ENCODE measurements at places on chromosomes 12 and 14.
A peak's percentile ranks its signal among the peaks of the same experiment; 100 is the strongest.

DNA sequence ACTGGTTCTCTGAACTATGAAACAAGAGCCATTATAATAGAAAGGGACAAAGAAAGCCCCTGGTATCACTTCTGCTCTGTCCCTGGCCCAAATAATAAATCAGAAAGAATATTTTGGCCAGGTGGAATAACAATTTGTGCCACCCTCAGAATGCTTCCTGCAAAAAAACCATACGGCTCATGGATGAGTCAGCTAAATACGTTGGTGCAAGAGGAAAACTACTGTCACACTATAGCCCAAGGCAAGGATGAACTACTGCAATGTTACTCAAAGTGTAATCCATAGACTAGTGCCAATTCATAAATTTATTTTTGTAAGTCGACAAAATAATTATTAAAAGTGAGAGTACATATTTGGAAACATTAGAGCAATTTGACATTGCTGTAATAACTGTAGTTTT, 68.2 kb downstream of the ANKS1B start:
- no peak for DNase-seq

GRCh38 chr14:39431416-39432178, 636 bp downstream of the FBXO33 start:
- peak; percentile 78 for DNase-seq

- DNase-seq, result no peak
These were observed 152.0 kb upstream of the AEBP2 start for GRCh38 chr12:19287302-19287701.

DNA sequence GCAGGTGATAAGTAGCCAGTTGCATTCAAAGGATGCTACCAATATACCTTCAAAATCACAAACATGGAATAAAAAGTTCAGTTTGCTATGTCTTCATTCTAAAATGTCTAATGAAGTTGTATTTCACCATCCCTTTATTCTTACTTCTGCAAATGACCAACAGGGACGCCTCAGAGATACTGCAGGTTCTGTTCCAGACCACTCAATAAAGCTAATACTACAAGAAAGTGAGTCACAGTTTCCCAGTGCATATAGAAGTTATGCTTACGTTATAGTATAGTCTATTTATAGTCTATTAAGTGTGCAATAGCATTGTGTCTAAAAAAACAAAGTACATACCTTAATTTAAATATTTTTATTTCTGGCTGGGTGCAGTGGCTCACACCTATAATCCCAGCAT, 29.3 kb upstream of the EIF5 start:
- DNase-seq, result no peak

DNA sequence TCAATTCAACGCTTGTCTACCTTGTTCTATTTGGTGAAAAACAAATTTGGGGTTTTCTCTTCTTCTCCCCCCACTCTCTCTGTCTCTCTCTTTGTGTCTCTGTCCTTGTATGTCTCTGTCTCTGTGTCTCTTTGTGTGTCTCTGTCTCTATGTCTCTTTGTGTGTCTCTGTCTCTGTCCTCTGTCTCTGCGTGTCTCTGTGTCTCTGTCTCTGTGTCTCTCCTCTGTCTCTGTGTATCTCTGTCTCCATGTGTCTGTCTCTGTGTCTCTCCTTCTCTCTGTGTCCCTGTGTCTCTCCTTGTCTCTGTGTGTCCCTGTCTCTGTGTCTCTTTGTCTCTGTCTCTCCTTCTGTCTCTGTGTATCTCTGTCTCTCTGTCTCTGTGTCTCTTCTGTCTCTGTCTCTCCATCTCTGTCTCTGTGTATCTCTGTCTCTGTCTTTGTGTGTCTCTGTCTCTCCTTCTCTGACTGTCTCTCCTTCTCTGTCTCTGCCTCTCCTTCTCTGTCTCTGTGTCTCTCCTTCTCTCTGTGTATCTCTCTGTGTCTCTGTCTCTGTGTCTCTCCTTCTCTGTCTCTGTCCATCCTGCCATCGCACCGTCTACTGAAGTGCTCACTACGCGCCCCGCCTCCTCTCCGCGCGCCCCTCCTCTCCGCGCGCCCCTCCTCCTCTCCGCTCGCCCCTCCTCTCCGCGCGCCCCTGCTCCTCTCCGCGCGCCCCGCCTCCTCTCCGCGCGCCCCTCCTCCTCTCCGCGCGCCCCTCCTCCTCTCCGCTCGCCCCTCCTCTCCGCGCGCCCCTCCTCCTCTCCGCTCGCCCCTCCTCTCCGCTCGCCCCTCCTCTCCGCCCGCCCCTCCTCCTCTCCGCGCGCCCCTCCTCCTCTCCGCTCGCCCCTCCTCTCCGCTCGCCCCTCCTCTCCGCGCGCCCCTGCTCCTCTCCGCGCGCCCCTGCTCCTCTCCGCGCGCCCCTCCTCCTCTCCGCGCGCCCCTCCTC, 12.8 kb downstream of the LRCOL1 start:
- DNase-seq, result no peak

GRCh38 chr14:50906326-50907065, 34.6 kb downstream of the ABHD12B start:
- no peak for DNase-seq

DNA sequence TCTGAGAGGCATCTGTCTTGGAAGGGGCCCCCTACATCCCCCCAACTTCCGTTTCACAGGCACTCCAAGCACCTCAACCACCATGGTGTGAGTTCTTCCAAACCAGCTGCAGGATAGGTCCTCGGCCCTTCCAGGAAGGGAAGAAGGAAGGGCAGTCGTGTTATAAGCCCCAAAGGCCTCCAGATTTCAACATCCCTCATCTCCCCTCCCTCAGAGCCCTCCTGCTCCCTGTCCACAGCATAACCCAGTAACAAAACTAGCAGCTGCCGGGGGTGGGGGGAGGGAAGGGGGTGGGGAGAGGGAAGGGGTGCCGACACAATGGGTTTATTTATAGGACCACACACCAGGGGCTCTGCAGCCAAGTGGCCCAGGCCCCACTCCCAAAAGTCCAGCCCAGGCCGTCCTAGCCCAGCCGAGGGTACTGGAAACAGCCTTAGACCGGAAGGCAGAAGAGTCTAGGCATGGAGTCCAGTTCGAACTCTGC, 18.3 kb downstream of the NCKAP5L start:
- no peak for DNase-seq

DNA sequence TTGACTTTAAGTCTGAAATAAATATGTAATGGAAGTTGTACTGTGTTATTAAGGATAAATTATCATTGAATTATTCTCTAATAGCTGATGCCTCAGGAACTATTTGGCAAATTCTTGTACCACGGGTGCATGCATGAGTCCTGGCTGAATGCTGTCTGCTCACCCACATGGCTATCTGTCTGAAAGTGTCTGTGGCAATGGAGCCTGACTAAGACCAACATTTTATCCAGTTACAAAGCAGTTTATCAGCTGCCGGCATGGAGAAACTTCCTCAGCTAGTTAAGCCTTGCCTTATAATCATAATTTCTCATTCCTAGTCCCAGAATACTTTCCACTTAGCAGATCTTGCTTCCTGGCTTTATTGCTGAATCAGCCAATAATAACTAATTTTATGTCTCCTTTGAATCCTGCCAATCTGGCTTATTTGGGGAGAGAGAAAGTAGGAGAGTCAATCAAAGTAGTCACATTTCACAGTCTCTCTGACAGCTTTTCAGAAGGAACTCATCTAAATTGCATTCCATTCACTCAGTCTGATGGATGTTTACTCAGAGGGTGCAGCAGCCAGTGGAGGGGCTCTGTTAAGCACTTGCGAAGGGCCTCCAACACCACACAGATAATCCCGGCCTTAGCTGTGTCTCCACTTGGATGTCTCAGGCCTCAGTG, 280.6 kb upstream of the CLEC14A start:
- DNase-seq, result no peak

GRCh38 chr12:109393437-109394345, 46.0 kb downstream of the MYO1H start:
- no peak for DNase-seq

- DNase-seq, result no peak
These were observed 83.9 kb downstream of the RAD52 start for GRCh38 chr12:865614-866013.

DNA sequence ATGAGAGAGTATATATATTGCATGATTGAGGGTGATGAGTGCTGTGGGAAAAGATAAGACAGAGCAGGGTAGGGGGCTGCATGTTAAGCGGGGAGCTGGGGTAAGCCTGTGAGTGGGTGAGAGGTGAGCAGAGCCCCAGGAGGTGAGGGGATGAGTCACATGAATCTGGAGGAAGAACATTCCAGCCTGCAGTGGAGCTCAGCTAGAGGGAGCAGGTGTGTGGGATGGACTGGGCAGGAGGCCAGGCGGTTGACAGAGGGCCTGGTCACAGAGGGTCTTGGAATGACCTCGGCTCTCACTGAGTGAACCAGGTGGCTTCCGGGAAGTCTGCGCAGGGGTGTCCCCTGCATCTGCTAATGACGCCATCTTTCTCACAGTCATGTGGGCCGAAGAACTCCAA, 44.4 kb downstream of the GIT2 start:
- no peak for DNase-seq

- no peak for DNase-seq
These were observed 107.9 kb downstream of the KCNC2 start for GRCh38 chr12:75101781-75102180.

- no peak for DNase-seq
These were observed 1.2 kb upstream of the CLEC7A start for GRCh38 chr12:10131111-10131690.

DNA sequence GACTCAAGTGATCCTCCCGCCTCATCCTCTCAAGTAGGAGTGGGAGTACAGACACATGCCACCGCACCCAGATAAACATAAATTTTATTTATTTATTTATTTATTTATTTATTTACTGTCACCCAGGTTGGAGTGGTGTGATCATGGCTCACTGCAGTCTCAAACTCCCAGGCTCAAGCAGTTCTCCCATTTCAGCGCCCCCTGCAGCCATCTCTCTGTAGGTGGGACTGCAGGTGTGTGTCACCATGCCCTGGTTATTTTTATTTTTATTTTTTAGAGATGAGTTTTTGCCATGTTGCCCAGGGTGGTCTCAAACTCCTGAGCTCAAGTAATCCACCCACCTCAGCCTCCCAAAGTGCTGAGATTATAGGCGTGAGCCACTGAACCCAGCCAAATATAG, 33.2 kb upstream of the KIF21A start:
- DNase-seq, result no peak

- DNase-seq, result no peak
These were observed 324.9 kb upstream of the TMTC1 start for GRCh38 chr12:30108666-30109065.

- DNase-seq, result peak; percentile 2
These were observed 7.3 kb downstream of the STAT6 start for GRCh38 chr12:57103856-57104255.

DNA sequence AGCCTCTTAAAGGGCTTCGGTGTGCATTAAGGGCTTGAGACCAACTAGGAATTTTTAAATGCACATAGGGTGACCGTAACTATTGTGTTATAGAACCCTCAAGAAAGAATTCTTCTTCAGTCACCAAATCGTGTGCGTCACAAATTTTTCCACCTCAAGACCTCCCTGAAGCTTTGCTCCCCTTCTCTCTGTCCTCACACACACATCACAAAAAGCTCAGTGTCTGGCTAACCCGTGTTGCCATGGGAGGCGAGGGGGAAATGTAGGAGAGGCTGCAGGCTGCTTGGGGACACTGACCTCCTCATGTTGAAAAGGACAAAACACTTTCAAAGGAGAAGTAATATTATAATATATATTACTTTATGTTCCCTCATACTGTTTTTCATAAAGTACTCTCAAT, 10.6 kb downstream of the SSPN start:
- DNase-seq, result no peak

GRCh38 chr12:49027846-49028555, 9.4 kb upstream of the PRKAG1 start:
- DNase-seq, result no peak

DNA sequence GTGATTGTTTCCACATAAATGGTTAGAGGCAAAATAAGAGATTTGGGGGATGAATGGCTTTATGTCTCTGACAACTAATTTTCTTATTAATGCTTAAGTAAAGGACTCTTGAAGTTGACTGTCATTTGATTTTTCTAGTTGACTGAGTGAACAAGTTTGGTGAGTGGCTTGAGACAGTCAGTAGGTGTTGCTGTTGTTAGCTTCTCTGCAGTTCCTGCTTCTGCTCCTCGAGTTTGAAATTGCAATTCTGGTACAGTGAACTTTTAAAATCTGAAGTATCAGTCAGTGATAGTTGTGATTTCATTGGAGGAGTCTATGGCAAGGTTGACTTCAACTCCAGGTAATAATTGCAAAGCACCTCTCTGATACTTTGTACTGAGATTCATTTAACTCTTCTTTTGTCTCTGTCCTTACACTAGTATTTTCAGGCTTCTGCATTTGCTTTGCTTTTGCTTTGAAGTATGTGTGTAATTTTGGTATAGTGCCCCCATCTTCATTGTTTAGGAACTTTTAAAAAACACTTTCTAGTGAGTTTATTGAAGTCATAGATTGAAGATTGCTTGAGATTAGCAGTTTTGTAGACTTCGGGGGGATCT, 415.5 kb downstream of the PCNX1 start:
- no peak for DNase-seq

DNA sequence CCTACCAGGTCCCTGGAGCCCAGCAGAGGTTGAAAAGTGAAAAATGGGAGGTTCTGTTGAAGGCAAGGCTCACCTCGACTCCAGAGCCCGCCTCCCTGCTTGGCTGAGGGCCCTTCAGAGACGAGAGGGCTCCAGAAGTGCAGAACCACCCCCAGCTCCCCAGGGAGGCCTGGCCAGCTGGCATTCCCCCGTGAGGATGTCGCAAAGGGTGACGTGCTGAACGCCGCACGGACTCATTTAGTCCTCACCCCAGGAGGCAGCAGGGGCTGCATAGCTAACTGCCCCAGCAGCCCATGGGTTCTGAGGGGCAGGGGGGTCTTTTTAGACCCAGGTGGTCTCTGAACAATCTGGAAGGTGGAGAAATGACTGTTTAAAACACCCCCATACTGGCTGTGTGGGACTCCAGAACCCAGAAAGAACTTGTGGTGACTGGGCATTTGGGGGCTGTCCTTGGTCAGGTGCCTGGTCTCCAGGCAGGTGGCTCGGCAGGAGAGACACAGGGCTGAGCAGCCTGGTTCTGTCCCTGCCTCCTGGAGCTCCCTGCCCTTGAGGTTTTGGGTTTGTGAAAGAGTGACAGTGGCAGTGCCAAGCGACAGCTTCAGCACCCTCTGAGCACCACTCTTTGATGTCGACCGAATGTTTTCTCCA, 32.0 kb downstream of the ANAPC7 start:
- DNase-seq, result no peak

DNA sequence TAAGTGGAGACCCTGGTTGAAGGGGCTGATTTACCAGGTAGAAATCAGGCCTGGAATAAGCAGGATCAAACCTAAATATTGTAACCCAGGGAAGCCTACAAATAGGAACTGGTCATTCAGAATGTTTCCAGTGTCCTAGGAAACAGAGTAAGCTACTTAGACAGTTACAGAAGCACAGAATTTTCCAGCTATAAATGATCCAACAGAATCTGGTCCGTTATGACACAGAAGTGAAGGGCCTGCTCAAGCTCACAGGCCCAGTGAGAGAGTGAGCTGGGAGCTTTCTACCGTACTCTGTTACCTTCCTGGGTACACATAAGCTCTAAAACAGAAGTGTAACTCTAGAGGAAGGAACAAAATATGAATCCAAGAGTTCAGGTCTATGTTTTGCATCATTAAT, 119.1 kb downstream of the TTC7B start:
- no peak for DNase-seq

DNA sequence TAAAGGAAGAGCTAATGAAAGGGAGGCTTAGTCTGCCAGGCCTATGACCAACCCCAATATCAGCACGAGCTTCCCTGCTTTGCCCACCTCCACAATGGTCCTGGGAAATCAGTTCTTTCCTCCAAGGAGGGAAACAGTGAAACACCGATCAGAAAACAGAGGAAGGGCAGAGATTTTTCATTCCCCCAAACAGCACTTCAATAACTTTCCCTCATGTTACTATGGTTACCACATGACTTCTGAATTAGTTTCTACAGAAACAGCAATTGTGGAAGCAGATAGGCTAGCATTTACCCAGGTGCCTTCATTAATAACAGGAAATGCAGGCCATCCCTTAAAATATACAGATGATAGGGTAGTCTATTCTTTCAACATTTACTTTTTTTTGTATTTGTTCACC, 35.9 kb downstream of the TRIM9 start:
- DNase-seq, result no peak
